CD4-positive, alpha-beta memory T cell (primary cell): ENCODE measurements at places on chromosomes 6 and 20. TPM values are rescaled to one million over a fixed set of nuclear protein-coding genes. Genes with fewer than 3 reads are reported as not detected.
A peak's percentile ranks its signal among the peaks of the same experiment; 100 is the strongest.

Gene RAET1G
- polyA plus RNA-seq = not detected

Gene SYNDIG1
- polyA plus RNA-seq = not detected

Gene PTGIS
- not detected for polyA plus RNA-seq

Gene PRPH2
- not detected for polyA plus RNA-seq

Gene SLC17A2
- not detected for polyA plus RNA-seq

Gene EYA4
- polyA plus RNA-seq = not detected

Gene SEC63
- 19.6 TPM for polyA plus RNA-seq

Gene CGA
- not detected for polyA plus RNA-seq

Gene TBXT
- polyA plus RNA-seq = not detected

Gene TTK
- polyA plus RNA-seq = not detected

Gene BTN1A1
- not detected for polyA plus RNA-seq

GRCh38 chr20:61833807-61834610, 231.7 kb downstream of the TAF4 start:
- DNase-seq = no peak

GRCh38 chr20:10622657-10623418, 51.0 kb downstream of the JAG1 start:
- no peak for DNase-seq

DNA sequence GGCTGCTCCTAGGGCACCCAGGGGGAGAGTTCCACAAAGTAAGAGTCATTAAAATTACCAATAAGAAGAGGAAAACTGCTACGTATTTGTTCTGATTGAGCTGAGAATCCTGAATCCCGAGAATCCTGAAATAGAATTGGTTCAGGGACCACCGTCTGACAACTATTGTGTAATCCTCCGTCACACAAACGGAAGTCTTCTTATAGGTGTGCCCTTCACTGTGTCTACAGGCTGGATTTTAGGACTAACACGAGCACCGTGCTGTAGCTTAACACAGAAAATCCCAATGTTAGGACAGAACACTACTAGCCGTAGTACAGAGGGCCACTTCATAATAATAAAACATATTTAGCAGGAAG, 50.6 kb upstream of the RNF182 start:
- DNase-seq = no peak

GRCh38 chr6:158548418-158549161, 11.3 kb upstream of the TMEM181 start:
- DNase-seq = no peak

GRCh38 chr20:16661756-16662155, 68.1 kb upstream of the SNRPB2 start:
- no peak for DNase-seq

DNA sequence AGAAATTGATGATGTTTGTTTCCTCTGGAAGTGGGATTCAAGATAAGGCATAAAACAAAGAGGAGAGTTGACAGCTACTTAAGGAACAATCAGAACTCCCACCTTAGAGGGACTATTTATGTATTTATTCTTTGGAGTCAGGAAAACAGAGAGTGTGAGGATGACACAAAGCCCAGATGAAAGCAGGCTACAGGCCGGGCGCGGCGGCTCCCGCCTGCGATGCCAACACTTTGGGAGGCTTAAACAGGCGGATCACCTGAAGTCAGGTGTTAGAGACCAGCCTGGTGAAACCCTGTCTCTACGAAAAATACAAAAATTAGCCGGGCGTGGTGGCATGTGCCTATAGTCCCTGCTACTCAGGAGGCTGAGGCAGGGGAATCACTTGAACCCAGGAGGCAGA, 393.0 kb upstream of the PLCB4 start:
- no peak for DNase-seq

- DNase-seq = no peak
Observed at GRCh38 chr6:119172824-119173223, 94.4 kb upstream of the FAM184A start.

- DNase-seq = no peak
Observed at GRCh38 chr6:75852721-75853120, 103.7 kb downstream of the MYO6 start.

DNA sequence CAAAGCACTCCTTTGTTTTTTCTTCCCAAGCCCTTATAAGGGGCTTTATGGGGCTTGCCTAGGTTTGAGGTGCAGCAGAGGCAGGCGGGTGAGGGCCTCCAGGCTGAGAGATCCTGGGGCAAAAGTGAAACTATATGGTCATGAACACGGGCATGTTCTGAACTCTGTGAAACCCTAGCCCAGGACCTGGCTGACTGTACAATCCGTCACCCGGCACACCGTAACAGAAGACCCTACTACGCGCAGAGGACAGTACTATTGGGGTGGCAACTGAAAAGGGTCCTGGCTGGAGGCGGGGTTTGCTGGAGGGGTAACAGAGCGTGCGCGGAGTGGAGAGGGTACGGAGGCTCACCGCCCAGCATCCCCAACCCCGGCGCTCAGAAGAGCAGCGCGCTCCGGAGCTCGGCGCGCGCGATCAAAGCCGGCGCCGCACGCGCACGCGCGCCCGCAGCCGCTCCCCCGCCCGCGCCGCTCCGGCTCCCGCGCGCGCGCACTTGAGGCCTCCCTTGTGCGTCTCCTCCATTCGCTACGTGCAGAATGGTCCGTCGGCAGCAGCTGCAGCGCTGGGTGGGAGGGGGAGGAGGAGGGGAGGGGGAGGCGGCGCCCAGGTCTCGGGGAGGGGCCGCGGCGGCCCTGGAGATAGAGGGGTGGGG, 54.2 kb downstream of the MRPL14 start:
- peak; percentile 79 for DNase-seq

- no peak for DNase-seq
Observed at GRCh38 chr6:21713481-21713880, 119.9 kb downstream of the SOX4 start.

DNA sequence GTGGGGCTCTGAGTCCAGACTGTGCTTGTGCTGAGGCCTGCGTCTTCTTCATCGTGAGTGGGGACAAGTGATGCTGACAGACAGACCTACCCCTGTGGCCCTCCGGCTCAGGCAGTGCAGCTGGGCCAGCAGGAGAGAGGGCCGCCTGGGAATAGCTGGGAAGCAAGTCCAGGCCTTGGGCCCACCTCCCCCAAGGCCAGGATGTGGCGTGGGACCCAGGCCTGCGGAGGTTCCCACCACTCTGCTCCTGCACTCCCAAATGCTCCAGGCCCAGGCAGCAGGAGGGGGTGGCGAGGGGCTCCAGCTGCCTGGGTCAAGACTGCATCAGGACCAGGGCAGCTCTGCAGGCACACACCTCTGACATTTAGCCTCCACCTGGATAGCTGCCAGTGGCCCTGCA, 38.3 kb downstream of the DAAM2 start:
- DNase-seq = no peak

DNA sequence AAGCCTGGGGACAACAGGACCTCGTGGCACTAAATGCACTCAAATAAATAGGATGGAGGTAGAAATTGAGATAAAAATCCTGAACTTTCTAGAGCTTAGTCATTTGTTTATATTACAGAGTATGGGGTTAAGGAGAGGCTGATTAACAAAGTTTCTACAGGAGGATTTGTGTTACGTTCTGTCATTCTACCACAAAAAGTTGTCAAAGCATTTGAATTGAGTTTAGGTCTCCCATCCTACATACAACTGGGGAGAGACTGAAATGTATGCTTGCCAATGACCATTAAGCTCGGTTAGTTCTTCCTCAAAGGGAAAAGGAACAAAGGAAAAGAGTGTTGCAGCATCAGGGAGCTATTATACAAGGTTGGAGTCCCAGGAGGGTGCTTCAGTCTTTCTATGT, 597.9 kb downstream of the COL12A1 start:
- DNase-seq = no peak

- no peak for DNase-seq
Observed at GRCh38 chr20:46131396-46131795, 13.3 kb downstream of the CD40 start.

- DNase-seq = no peak
Observed at GRCh38 chr6:3267162-3267561, 8.4 kb downstream of the PSMG4 start.

- no peak for DNase-seq
Observed at GRCh38 chr20:59481067-59481466, 123.3 kb upstream of the PHACTR3 start.

DNA sequence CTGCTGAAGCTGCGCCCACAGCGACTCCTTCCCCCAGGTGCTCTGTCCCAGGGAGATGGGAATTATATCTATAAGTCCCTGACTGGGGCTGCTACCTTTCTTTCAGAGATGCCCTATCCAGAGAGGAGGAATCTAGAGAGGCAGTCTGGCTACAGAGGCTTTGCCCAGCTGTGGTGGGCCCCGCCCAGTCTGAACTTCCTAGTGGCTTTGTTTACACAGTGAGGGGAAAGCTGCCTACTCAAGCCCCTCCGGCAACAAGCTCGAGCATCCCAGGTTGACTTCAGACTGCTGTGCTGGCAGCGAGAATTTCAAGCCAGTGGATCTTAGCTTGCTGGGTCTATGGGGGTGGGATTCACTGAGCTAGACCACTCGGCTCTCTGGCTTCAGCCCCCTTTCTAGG, 152.5 kb upstream of the MAP3K7 start:
- no peak for DNase-seq

DNA sequence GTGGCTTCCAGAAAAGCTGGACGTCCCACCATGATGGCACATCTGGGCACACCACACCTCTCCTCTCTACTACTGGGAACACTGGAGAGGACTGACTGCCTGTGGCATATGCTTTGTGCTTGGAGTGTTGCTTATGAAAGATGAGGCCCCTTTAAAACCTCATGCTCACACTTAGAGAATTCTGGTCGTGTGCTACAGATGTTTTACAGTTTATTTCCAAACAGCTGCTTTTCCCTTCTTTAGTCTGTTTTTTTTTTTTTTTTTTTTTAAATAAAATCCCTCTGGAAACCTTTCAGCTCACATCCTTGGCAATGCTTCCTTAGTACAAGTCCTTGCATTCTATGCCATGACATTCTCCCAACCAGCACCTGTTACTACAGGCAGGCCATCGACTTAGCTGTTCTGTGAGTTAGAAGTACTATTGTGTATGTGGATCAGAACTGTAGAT, 60.3 kb downstream of the BMP6 start:
- no peak for DNase-seq

GRCh38 chr6:170545405-170545804, 7.7 kb downstream of the PSMB1 start:
- no peak for DNase-seq

GRCh38 chr6:158605266-158605878, 39.2 kb downstream of the DYNLT1 start:
- peak; percentile 53 for DNase-seq

DNA sequence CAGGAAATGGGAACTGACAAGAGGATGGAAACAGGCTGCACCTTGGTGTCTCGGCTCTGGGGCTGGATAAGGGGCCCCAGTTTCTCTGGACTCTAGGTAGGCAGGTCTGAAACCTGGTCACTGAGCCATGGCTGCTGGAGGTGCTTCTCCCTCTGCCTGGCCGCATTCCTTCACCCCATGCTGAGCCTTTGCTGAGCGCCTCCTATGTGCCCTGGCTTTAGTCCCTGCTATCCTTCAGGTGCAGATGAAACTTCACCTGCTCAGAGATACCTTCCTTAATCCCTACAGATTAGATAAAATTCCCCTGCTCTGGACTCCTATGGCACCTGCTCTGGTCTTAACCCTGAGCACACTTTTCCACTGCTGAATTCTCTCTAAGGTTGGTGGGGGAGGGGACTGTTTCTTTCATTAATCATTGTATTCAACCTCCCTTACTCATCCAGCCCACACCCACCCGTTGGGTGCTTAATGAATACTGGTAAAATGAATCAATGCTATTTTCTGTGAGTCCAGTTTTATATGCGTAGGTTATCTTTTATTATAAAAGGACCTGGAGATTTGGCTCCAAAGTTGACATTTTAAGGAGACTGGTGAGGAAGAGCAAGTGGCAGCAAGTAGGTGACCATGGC, 19.3 kb downstream of the MYLK4 start:
- DNase-seq = no peak

GRCh38 chr6:138339024-138339423, 38.7 kb upstream of the SMIM28 start:
- DNase-seq = no peak

DNA sequence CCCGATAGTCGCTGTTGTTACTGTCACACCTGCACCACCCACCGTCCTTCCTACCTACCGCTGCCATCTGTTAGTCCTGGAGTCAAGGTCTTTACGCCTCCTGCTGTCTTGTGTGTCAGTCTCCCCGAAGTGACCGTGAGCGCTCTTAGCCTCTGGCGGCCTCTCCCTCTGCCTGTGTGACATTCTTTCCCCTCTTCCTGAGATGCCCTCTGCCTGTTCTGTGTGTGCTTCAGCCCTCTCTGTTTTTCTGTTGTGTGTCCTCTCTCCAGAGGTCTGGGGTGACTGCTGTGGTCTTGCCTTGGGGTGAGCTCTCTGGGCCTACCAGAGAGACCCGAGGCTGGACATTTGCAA, 54.9 kb downstream of the TCP11 start:
- no peak for DNase-seq

- DNase-seq = no peak
Observed at GRCh38 chr6:130615816-130616215, 211.4 kb upstream of the SMLR1 start.

GRCh38 chr6:10033223-10033829, 381.5 kb downstream of the TFAP2A start:
- no peak for DNase-seq

- DNase-seq = no peak
Observed at GRCh38 chr20:62319346-62319909, 16.6 kb downstream of the ADRM1 start.

DNA sequence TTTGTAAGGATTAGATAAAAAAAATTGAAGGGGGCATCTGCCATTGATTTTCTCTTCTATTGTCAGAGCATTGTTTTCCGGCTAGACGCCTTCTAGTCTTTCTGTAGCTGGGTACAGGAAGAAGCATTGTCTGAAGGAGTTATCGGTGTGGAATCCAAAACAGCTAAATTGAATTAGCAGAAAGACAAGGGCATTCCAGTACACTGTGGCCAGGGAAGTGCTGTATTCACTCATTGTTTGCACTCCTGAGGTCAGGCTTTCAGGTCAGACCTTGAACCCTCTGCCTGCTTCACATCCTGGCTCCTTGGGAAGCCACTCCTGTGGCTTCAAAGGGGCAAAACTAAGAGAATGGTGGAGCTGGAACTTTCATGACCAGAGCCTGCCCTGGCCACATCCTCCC, 81.1 kb upstream of the SNAP25 start:
- no peak for DNase-seq

DNA sequence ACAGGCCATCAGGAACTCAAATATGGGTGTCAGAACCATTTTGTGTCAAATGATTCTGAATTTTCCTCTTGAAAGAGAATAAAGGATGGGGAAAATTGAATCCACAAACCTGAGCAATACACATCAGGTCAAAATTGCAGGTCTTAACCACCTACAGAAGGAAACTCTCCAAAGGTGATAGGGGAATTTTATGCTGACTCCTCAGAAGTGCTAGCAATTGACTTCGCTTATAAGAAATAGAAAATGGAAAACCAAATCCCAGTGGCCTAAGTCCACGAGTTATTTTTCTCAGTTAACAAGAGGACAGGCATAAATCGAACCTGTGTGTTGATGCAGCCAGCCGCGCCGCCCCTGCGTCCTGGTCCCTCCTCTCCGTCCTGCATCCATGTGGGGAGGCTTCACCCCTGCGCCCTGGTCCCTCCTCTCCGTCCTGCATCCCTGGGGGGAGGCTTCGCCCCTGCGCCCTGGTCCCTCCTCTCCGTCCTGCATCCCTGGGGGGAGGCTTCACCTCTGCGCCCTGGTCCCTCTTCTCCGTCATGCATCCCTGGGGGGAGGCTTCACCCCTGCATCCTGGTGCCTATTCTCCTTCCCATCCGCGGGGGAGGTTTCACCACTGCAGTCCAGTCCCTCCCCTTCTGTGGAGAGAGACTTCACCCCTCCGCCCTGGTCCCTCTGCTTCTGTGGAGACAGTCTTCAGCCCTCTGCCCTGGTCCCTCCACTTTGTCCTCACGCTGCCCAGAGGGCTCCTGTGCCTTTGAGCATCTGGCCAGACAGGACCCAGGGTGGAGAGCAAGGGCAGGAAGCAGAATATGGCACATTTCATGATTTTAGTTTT, 230.3 kb downstream of the SMOC2 start:
- DNase-seq = no peak

GRCh38 chr6:35674594-35674993, 14.1 kb downstream of the FKBP5 start:
- no peak for DNase-seq
